ENCODE measurements at places on chromosomes 1 and 21.
A peak's percentile ranks its signal among the peaks of the same experiment; 100 is the strongest.

DNA sequence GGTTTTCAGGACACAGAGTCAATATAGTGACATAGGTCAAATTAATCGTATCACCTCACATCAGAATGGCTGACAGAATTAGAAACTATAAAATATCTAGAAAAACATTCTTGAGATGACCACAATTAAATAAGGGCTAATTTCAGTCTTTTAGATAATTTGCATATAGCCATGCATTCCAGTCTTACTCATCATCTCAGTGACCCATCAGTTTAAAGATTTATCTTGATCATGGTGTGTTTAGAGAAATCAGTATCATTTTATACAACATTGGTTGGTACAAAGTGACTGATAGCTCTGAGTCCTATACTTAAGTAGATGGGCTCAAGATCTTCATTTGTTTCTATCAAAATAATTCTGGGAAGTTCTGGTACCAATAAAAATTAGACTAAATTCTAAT lies 262.3 kb upstream of the SNX7 start:
- no peak for DNase-seq

DNA sequence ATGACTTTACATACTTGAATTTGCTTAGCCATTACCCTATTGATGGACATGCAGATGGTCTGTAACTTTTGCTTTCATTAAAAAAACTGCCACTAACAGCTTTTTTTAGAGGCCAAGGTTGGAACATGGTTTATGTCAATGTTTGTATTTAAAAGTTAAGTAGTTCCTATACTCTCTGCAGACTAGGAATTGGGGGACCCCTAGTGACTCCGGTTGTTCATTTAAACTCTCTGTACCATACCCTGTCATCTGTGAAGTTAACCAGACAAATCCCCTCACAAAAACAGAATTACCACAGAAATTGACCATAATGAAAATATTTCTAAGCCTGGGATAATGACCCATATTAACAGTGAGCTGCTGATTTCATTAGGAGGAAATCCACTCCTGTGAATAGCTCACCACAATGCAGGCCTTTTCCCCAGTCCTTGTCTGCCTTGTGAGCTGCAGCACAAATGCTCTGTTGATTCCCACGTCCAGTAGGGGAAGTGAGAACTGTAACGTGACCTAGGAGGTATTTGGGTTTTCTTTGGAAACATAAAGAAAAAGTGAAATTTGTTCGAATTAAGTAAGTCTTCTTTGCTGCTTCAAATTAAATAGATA lies 30.2 kb upstream of the CD101 start:
- no peak for DNase-seq

DNA sequence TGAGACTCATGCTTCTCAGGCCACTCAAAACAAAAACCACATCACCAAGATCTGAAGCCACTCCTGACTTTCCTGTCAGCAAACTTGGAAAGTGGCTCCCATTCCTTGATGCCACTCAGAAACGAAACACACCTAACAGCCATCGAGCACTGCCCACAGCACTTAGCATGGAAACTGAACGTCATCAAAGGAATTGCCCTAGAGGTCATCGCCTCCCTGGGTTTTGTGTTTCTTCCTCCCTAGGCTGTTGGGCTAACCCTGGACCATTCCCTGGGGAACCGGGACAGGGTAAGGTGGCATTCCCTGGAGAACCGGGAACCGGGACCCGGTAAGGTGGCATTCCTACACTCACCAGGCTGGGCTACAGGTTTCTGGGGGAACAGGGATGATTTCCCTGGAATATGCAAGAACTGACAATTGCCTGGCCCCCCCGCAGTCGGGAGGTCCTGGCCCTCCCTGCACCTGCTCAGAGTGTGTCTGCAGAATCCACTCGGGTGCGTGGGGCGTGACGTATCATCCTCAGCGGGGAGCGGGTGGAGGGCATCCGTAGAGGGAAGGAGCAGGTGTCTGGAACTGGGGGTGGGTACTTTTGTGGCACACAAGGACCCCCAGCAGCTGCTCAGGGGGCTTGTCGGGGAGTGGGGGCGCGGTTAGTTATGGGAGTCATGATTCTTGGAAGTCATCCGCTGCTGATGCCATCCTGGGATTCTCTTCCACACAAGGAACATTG lies 30.3 kb downstream of the SLC45A1 start:
- no peak for DNase-seq

DNA sequence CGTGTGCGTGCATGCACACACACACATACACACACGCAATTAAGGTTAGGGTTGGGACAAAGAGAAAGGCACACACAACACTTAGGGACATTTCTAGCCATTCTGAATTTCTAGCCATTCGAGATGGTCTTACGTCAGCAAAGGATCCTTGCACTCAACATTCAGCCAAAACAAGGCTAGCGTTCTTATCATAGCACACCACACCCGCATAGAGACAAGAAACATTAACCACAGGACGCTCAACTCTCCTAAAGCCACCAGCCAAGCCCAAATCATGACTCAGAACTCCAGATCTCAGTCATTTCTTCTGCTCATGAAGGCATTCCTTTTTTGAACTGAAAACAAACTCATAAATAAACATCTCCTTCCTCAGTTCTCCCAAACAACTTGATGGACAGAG lies 106.8 kb downstream of the LMO4 start:
- no peak for DNase-seq

GRCh38 chr1:213983493-213984386 lies 4.0 kb upstream of the PROX1 start:
- DNase-seq: no peak

- no peak for DNase-seq
These were observed 34.9 kb downstream of the UBIAD1 start for GRCh38 chr1:11307852-11308251.

DNA sequence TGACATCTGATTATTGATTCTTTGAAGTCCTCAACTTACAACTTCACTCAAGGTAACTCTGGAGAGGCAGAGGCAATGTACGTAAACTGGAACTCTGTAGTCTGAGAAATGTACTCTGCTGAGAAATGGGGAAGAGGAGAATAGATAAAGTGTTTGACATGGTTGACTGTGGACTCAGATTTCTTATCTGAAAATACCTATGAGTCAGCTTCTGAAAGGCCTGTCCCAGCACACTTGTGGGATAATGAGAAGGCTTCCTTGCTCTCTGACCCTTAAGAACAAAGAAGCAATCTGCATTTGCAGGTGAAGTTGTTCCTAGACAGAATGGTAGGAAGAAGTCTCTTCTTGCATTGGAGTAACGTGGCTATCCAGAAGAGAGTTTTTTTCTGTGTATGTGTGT lies 1573.5 kb downstream of the BRINP3 start:
- no peak for DNase-seq

- DNase-seq: no peak
These were observed 4.9 kb upstream of the HENMT1 start for GRCh38 chr1:108665771-108666170.

GRCh38 chr1:218164111-218164929 lies 120.8 kb upstream of the RRP15 start:
- no peak for DNase-seq

DNA sequence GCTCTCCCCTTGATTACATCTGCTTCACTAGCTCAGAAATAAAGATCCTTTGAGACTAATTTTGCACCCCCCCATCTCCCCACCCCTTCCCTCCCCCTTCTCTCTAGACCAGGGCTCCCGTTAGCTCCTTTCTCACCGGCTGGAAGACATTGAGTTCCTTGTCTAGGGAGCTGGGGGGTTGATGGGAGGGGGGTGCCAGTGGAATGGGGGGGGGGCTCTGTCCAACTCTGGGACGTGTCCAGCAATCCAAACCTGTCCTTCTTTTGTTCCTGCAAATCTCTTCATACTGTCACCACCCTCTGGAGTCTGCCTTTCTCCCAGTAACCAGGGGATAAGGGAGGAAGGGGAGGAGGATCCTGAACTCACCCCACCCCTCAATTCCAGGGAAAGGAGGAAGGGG lies 61.9 kb downstream of the RHBG start:
- no peak for DNase-seq

- peak; percentile 34 for DNase-seq
These were observed 333.4 kb downstream of the CHRM3 start for GRCh38 chr1:239719642-239720258.

- DNase-seq: no peak
These were observed 255.0 kb downstream of the FAF1 start for GRCh38 chr1:50705041-50705440.

GRCh38 chr1:57106296-57106695 lies 140.5 kb upstream of the C8B start:
- DNase-seq: no peak

GRCh38 chr1:45116340-45116739 lies 90.1 kb downstream of the ZSWIM5 start:
- no peak for DNase-seq

- DNase-seq: no peak
These were observed 66.6 kb downstream of the HMGB4 start for GRCh38 chr1:33930346-33931110.

- no peak for DNase-seq
These were observed 10.6 kb downstream of the VCAM1 start for GRCh38 chr1:100730130-100730529.

DNA sequence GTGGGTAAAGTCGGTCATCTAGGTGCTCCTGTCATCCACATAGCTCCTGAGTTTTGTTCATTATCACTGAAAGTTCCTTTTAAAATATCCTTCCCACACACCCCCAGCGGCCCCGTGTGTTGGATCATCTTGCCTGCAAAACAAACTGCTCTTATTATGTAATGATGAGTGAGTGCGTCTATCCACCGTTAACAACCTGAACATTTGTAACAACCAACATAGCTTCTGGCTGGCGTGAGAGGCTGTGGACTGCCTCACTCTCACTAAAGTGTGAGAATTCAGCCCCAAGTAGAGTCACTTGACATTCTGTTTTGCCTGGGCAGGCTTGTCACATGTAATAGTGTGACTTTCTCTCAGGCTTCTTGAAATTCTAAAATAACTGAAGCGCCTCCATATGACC lies 14.5 kb upstream of the KCNA2 start:
- DNase-seq: no peak

DNA sequence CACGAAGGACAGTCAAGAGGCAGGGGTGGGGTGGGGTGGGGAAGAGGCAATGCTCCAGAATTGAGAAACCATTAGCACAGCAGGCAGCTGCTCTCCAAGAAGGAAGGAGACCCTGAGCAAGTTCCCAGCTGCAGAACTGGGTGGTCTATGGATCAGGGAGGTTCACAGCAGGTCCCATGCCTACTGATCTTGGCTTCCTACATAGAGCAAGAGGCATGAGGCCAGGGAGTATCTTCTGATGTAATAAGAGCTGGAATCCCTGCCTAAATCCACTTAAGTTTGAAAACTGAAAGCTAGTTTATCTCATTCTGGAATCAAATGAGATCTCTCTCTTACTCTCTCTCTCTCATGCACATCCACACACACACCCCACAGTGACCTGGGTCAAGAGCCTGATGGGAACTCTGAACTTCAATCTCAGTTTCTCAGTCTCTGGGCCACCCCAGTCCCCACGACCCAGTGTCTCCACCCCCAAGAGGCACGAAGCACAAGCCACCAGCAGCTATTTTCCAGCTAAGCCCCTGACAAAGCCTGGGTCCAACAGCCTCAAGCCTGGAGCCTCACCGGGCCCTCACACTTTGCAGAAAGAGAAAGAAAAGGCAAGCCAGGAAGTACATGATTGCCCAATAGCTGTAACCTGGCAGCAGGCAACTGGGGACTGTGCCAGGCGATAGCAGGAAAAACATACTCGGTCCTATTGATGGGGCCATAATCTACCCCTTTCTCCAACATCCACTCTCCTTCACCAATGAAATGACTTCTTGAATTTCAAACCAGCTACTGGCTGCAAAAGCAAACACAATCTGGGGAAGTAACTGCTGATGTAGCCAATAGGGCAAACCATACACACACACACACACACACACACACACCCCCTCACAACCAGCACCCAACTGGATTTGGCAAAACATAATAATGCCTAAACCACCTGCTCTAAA lies 2.2 kb downstream of the NUAK2 start:
- DNase-seq: no peak

Data from T follicular helper cell (primary cell).